ENCODE measurements at places on chromosomes 1 and 21. TPM values are rescaled to one million over a fixed set of nuclear protein-coding genes. Genes with fewer than 3 reads are reported as not detected.

The TOMM40L gene
- 18.1 TPM for total RNA-seq

DNA sequence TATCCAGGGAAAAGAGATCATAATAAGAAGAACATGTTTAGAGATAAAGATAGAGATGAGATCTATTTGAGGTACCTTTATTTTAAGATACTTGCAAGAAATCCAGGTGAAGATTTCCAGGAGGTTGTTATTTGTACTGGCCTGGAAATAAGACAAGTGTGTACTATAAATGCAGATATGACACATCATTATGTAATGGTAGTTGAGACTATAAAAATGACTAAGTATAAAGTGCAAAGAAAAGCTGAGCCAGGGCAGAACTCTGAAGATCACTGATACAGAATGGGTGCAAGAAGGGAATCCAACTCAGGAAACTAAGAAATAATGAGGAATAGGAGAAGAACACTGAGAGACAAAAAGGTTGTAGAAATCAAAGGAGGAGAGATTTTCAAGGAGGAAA lies 378.2 kb upstream of the PBX1 start:
- DNase-seq, result no peak
- no peaks in the 10 kb centered on the region for H3K36me3 ChIP-seq
- H3K27ac ChIP-seq, result no peak overlapping the region

DNA sequence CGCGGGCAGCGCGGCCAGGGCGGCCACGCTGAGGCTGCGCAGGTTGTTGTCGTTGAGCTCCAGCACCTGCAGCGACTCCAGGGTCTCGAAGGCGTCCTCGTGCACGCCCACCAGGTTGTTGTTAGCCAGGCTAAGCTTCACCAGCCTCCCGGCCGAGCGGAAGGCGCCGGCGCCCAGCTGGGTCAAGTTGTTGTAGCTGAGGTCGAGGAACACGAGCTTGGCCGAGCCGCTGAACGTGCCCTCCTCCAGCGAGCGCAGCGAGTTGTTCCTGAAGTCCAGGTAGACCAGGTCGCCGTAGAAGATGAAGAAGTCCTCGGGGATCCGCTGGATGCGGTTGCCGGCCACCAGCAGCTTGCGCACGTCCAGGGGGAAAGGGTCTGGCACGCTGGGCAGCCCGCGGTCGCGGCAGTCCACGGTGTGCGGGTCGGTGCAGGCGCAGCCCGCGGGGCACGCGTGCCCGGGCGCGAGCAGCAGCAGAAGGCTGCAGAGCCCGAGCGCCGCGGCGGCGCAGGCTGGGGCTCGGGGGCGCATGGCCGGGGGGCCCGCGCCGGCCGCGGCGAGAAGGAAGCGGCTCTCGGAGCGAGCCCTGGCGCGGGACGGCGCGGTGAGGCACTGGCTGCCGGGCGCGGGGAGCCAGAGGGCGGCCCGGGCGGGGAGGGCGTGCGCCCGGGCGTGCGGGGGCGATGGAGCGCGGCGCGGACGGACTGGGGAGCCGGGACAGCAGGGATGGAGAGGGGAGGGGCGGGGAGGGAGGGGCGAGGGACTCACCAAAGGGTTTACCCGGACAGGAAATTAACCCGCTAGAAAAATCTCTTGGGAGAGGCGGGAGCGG lies 524 bp downstream of the LRRC38 start:
- no peak overlapping the region for H3K27ac ChIP-seq
- H3K36me3 ChIP-seq, result no peaks in the 10 kb centered on the region
- no peaks in the 10 kb centered on the region for H3K4me1 ChIP-seq

DNA sequence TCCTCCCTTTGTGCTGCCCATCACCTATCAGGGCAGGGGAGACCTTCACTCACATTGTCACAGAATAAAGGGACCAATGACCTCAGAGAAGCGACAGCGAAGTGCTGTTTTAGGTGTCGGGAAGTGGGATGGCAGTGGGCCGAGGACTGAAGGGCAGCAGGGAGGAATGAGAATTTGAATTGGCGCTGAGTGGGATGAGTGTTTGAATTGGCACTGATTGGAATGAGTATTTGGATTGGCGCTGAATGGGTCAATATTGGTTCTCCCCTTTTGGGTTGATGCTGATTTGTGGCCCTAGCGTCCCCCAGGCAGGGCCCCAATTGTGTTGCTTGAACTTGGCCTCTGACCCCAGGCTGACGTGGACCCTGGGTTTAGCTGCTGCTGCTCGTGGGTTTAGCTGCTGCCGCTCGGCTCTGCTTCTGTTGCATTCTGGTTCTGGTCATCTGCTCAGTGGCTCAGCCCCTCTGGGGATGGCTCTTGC lies 12.4 kb upstream of the UMODL1 start:
- H3K4me3 ChIP-seq, result no peak overlapping the region
- H3K4me1 ChIP-seq, result peaks cover 30% of the 10 kb centered on the region
- H3K36me3 ChIP-seq, result no peaks in the 10 kb centered on the region
- DNase-seq, result no peak
- peaks cover 4% of the 10 kb centered on the region for H3K27me3 ChIP-seq

DNA sequence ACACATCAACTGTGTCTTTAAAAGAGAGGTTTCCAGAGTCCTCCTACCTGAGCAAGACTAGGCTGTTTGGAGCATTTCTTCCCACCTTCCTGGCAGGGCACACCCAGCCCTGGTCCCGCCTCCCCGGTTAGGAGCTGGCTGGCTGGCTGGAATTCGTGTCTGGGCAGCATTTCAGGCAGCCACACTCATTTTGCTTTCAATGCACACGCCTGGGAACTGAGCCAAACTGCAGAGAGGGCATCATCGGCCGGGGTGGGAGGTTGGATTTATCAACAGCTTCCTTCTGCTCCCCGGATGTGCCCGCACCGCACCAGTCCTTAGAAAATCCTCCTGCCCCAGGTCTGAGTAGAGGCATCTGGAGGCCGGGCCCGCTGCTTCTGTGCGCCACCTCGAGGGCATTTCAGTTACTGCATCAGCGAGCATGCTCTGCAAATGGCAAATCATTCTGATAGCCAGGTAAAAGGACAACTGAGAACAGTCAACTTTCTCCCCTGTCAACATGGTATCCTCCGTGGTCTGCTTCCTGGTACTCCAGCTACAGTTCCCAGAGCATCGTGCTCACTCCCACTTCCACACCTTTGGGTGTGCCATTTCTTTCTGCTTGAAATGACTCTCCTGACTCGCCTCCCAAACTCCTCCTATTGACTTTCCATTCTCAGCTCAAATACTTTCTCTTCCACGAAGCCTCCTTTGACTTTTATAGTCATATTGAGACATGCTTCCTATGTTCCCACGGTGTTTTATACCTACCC lies 20.6 kb downstream of the TCEA3 start:
- peak; percentile 87 for DNase-seq
- peaks cover 18% of the 10 kb centered on the region for H3K4me1 ChIP-seq
- H3K4me3 ChIP-seq, result no peak overlapping the region
- H3K36me3 ChIP-seq, result no peaks in the 10 kb centered on the region
- no peaks in the 10 kb centered on the region for H3K27me3 ChIP-seq
- H3K27ac ChIP-seq, result no peak overlapping the region

DNA sequence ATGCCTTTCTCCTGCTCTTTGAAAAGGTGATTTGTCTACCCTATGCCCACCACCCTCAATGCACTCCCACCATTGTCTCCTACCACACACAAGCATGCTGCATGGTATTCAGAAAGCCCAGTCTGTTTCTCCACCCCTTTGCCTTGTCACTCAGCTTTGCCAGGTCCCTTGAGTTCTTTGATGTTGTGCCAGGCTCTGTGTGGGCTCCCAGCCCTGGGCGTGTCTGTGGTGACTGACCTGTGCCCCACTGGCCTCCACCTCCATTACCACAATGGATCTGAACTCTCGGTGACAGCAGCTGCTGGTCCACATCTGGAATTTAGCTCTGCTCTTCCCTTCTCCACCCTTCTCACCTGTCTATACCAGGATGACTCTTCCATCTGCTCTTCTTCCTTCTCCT lies 34.9 kb downstream of the ATP2B4 start:
- peaks cover 35% of the 10 kb centered on the region for H3K36me3 ChIP-seq
- no peak for DNase-seq
- no peaks in the 10 kb centered on the region for H3K27me3 ChIP-seq
- H3K27ac ChIP-seq, result peak overlapping the region; percentile 19

The SDHB gene
- total RNA-seq, result 90.9 TPM

DNA sequence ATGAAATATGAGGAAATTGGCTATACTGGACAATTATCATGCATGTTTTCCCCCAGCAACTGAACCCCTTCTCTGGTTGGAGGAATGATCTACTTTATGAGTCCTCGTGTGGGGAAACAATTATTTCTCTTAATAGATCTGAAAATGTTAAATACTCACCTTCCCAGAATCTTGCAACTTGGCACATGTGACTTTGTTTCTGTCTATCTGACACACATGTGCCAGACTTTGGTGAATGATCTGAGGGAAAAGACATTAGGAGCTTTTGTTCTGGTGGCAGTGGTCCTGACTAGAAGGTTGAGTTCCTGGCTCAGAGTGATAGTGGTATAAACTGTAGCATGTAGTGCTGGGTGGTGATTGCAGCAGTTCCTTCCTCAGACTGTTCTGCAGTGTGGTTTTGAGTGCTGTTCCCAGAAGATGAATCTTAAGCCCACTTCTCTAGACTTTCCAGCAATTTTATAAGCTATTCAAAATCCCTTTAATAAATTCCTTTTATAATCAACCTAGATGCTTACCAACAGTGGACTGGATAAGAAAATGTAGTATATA lies 59.3 kb upstream of the B3GALNT2 start:
- H3K4me3 ChIP-seq, result no peak overlapping the region
- no peak overlapping the region for H3K27ac ChIP-seq
- no peak for DNase-seq
- peaks cover 5% of the 10 kb centered on the region for H3K27me3 ChIP-seq
- no peaks in the 10 kb centered on the region for H3K36me3 ChIP-seq
- peaks cover 13% of the 10 kb centered on the region for H3K4me1 ChIP-seq

DNA sequence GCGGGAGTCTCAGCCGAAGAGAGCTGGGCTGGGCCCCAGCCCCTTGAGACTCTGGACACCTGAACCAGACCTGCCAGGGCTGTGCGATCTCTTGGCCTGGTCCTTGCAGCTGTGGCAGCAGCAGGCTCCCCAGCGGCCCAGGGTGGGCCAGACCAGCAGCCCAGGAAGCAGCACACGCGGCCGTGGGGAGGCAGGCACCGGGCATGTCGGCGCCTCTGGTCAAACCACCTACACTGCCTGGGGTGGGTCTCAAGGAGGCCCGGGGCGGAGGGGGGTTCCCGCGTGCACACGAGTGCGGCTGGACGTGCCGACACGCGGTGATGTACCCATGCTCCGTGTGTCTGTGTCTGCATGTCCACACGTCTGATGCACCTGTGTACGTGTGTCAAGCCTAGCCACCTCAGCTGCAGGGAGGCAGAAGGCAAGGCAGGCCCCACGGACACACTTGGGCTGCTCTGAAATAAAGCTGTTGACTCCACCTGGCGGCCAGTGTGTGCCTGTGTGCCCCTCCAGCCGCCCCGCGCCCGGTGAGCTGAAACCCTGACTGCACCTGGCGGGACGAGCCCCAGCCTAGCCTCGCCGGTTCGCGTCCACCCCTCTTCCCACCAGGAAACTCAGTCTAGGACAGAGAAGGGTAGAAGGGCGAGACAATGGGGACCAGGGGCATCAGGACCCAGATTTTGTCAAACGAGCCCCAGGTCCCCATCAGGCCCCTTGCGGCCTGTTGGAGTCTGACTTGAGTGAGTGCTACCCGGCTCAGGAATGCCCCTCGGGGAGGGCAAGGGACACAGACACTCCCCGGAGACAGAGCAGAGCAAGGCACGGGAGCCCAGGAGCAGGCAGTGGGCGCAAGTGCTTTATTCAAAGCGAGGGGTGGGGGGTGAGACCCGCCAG lies 11.6 kb downstream of the SCNN1D start:
- no peak overlapping the region for H3K4me3 ChIP-seq
- H3K27ac ChIP-seq, result no peak overlapping the region
- H3K27me3 ChIP-seq, result no peaks in the 10 kb centered on the region
- peaks cover 4% of the 10 kb centered on the region for H3K36me3 ChIP-seq
- no peaks in the 10 kb centered on the region for H3K4me1 ChIP-seq

- H3K27ac ChIP-seq, result no peak overlapping the region
- peaks cover 16% of the 10 kb centered on the region for H3K4me1 ChIP-seq
- no peaks in the 10 kb centered on the region for H3K36me3 ChIP-seq
- no peak for DNase-seq
- H3K4me3 ChIP-seq, result peak overlapping the region; percentile 64
Measured at GRCh38 chr1:30907481-30908315, 860 bp downstream of the SDC3 start.

The ATAD3C gene
- total RNA-seq, result 0.98 TPM

GRCh38 chr1:89528382-89528780 lies 3.8 kb downstream of the LRRC8B start:
- H3K27me3 ChIP-seq, result no peaks in the 10 kb centered on the region
- H3K36me3 ChIP-seq, result peaks cover 39% of the 10 kb centered on the region
- no peak overlapping the region for H3K4me3 ChIP-seq
- no peak overlapping the region for H3K27ac ChIP-seq

Data from activated CD4-positive, alpha-beta memory T cell treated with anti-CD3 and anti-CD28 coated beads, Interleukin-2, amount 10 ng/mL, durations not matched to agents 7 days and 5 days (primary cell).